Caudate nucleus (tissue), 63 donors: ENCODE measurements at places on chromosomes 7 and 10.
A peak's percentile ranks its signal among the peaks of the same experiment; 100 is the strongest.

- DNase-seq: no peak
Observed at GRCh38 chr7:42138691-42139090, 98.3 kb downstream of the GLI3 start.

DNA sequence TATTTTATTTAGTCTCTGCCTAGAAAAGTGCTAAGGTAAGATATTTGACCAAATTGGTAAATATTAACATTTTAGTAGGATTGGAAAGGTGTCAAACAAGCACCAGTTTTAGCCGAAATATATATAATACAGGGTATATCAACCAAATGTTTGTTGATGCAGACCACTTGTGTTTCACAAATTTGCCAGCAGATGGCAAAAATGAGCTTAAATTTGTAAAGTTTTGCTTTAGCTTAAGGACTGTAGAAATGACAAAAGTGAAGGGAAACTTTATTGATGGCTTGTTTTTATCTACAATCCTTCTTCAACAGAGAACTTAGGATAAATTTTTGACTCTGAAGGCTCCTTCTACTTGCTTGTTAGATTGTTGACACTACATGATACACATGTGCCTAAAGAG, 4.8 kb upstream of the POLR1F start:
- peak; percentile 50 for DNase-seq

GRCh38 chr7:449324-450019, 70.2 kb downstream of the PDGFA start:
- no peak for DNase-seq

GRCh38 chr10:14751921-14752320, 22.8 kb downstream of the FAM107B start:
- no peak for DNase-seq

- DNase-seq: no peak
Observed at GRCh38 chr7:20284771-20285143, 45.9 kb upstream of the ITGB8 start.

DNA sequence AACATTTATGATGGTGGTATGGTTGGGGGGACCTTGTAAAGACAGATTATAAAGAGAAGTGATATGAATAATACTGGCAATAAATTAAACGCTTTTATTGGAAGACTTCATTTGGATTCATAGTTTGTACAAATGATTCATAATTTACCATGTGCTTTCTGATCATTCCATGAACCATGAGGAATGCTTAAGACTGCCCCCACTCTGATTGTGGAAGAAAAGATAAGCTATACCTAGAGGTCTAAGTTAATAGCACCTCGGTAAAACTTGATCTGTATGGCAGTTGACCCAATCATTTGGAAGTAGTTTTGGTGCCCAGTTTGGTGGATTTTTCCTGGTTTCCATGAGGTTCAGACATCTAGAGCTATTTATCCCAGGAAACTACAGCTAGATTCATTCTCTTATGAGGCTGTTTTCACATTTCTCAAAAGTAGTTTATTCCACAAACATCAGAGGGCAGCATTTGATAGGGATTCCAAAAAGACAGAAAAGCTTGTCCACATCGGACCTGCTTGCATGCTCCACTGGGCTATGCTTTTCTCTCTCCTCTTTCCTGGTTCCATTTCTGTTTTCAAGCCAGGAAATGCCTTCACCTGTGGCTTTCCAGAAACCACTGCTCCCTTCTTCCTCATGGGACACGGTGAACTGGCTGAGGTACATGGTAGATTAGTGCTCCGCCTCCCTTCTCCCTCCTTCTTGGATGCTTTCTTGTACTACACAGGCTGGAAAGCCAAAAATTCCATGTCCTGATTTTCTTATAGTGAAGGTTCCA, 29.2 kb downstream of the TFAM start:
- no peak for DNase-seq

DNA sequence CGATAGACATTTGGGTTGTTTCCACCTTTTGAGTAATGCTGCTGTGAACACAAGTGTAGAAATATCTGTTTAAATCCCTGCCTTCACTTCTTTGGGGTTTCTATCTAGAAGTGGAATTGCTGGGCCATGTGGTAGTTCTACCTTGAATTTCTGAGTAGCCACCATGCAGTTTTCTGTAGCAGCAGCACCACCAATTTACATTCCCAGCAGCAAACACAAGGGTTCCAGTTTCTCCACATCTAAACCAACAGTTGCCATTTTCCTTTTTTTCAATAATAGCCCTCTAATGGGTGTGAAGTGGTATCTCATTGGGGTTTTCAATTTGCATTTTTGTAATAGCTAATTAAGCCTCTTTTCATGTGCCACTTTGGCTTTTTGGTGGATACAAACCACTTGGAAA, 209.8 kb downstream of the CCDC3 start:
- no peak for DNase-seq

DNA sequence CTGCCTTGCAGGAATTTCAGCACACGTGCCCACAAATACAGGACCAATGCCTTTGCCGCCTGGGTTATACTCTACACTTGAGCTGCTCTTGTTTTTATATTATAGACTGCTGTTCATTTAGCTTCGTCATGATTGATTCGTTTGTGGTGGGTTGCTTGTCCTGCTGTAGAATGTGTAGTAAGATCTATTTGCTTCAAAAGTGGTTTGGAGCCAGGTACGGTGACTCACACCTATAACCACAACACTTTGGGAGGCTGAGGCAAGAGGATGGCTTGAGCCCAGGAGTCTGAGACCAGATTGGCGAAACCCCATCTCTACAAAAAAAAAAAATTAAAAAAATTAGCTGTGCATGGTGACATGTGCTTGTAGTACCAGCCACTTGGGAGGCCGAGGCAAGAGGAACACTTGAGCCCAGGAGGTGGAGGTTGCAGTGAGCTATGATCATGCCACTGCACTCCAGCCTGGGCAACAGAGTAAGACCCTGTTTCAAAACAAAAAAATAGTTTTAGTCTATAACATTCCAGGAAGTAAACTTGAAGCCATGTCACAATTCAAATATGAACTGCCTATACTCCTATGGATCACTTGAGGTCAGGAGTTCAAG, 9.0 kb upstream of the RHBDD2 start:
- DNase-seq: no peak

DNA sequence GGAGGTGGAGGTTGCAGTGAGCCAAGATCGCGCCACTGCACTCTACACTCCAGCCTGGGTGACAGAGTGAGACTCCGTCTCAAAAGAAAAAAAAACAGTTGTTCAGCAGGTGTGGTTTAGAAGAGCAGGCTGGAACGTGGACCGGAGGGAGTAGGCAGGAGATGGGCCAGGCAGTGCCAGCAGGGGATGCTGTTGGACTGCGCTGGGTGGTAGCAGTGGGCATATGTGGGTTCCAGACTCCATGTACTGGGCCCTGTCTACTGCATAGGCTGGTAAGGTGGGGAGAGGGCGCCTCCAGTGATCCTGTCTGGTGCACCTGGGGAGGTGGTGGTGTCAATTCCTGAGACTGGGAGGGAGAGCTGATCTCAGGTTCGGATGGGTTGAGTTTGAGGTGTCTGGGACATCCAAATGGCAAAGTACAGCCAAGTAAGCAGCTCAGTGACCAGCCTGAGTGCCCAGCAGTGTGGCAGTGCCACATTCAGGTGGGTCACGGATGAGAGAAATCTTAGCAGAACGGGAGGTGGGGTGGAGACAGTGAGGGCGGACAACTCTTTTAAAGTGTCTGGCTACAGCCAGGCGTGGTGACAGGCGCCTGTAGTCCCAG, 25.9 kb downstream of the SFXN4 start:
- DNase-seq: no peak

GRCh38 chr10:87694011-87694794, 34.5 kb downstream of the PAPSS2 start:
- no peak for DNase-seq

DNA sequence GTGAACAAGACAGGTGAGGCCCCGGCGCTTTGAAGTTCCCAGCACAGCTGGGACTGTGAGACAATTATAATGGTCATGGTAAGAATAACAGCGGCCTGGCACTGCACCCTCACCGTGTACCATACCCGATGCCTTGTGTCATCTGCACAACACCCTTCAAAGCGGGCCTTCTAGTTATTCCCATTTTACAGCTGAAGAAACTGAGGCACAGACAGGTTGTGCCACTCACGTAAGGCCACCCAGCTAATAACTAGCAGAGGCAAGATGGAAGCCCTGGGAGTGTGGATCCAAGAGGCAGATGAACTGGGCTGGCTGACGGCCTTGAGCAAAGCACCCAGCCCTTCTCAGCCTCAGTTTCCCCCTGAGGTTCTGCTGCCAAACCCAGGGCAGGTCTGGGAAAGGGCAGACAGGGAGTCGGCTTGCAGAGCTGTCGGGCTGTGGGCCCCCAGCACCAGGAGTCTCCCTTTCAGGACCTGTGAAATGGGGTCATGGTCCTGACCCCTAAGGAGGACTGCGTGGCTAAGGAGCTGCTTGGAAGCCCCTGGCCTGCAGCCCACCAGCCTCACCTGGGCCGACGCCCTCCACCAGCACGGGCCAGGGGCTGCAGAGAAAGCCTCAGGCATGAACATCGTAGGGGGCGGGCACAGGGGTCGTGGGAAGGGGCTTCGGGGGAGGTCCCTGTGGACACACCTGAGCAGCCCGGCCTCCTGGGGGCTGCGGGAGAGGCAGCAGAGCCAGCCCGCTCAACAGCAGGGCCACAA, 15.3 kb upstream of the LFNG start:
- DNase-seq: no peak

- DNase-seq: no peak
Observed at GRCh38 chr7:2083362-2083761, 149.4 kb downstream of the MAD1L1 start.

DNA sequence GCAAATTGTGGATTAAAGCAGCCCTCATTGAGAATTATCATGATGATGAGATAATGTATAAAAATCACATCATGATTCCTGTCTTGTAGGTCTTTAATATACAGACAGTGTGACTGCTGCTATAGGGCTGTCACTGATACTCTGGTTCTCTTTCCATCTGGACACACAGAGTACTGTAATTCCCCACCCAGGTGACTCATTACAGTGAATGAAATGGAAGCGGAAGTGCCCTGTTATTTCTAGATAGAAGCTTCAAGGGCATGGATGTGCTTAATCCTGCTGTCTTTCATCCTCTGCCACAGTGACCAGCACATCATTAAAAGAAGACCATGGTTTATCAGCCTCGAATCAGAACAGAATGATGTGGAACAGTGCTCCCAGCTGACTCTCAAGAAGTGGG, 1234.0 kb downstream of the SORCS3 start:
- no peak for DNase-seq

GRCh38 chr10:48423884-48424283, 117.4 kb downstream of the MAPK8 start:
- no peak for DNase-seq

DNA sequence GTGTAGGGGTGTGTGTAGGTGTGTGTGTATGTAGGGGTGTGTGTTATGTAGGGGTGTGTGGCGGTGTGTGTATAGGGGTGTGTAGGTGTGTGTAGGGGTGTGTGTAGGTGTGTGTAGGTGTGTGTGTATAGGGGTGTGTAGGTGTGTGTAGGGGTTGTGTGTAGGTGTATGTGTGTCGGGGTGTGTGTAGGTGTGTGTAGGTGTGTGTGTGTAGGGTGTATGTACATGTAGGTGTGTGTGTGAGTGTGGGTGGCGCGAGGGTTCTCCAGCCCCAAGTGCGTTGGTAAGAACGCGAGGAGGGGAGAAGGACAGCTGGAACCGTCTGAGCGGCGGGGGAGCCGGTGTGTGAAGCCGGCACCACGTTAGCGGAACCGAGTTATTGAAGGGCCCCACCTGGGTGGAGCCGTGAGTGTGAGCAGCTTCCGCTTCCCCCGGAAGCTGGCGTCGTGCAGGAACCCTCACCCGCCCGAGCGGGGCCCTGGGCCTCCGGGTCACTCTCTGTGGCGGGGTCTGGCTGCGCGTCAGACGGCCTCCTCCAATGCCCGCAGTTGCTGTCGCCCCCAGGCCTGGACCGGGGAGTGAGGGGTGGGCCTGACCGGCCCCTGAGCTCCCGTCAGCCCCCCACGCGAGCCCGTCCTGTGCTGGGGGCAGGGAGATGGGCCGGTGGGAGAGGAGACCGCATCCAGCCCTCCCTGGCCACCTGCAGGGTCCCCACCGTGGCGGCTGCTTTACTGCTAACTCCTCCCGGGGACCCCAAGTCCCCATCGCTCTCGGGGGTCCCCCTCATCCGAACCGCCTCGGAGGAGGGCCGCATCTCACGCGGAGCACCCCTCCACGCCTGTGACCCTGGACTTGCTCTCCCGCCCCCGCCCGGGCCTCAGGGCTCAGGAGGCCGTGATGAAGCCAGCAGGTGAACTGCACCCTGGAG, 49.6 kb upstream of the PSMG3 start:
- no peak for DNase-seq

DNA sequence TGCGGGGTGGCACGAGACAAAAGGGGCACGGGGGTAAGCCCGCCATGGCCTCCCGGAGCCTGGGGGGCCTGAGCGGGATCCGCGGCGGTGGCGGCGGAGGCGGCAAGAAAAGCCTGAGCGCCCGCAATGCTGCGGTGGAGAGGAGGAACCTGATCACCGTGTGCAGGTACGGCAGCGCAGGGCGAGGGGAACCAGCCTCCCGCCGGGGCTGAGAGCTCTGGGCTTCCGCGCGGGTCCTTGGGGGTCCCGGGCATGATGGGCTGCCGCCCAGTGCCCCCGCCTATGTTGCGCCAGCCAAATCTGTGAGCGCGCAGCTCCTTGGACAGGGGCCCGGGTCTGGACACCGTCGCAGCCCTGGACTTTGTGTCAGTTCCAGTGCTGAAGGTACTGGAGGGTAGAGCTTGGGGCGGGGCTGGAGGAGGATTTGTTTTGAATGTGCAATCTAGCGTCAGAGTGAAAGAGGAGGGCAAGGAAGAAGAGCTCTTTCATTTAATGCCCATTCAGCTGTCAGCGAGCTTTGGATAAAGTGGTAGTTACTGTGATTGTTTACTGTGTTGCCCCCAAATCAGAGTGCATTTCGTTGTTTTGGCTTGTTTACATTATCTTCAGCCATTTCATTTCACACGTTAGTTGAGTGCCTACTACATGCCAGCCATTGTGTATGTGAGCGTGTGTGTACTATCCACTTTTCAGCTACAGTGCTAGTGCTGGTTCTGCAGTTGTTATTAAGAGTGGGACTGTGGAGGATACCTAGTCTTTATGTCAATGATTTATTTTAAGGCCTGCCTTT, 777 bp downstream of the RUNDC3B start:
- DNase-seq: no peak

DNA sequence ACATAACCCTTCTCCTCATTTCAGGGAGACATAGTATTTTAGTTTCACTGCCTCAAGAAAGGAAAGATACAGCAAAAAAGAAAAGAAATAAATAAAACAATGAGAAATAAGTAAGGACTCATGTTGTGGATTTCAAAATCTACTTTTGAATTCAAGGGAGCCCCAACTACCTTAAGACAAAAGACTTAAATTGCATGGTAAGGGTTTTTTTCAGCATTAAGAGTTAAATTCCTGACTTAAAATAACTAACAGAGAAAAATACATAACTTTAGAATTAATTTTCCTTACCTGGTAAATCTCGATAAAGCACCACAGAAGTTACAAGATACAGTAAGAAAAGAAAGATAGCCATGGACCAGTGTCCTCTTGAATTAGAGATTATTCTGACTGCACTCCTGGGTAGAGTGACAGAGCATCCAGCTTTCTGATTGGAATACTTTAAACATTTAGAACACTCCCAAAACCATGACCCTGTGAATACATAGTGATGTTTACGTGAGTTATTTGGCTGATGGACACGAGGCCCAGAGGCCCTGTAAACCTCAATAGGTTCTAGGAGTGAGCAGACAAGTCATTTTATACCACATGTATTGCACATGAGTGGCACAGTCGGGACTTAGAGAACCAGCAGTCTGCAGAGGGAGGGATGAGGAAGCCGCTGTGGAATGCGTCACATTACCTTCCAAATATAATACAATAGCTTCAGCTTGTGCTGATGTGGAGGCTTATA, 292.5 kb upstream of the SEMA3C start:
- no peak for DNase-seq

- no peak for DNase-seq
Observed at GRCh38 chr10:18400906-18401245, 250.5 kb downstream of the NSUN6 start.
